ENCODE measurements at places on chromosomes 5 and 9.

DNA sequence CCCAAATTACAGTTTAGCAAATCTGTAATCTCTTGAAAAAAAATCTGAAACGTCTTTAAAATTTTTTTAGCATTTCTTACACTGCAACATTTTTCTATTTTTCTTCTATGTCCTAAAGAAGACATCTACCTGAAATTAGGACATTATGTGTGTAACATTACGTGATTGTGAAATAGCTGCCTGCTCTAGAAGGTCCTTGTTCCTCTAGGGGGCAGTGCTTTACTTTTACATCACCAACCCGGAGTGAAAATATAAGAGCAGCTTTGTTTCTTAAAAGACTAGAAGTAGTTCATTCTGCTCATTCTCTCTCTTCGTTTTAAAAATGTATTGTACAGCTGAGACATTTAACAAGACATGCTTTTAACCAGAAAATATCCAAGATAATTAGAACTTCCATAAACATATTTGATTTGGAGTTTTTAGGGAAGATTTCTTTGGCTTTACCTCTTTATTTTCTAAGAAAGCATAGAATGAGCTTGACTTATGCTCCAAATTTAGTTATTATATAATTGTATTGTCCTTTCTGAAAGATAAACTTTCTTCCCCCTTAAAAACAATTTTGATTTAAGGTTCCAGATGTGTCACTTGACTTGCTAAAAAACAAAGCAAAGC is 48.1 kb upstream of the RIOK2 start:
- DNase-seq = peak; percentile 59

DNA sequence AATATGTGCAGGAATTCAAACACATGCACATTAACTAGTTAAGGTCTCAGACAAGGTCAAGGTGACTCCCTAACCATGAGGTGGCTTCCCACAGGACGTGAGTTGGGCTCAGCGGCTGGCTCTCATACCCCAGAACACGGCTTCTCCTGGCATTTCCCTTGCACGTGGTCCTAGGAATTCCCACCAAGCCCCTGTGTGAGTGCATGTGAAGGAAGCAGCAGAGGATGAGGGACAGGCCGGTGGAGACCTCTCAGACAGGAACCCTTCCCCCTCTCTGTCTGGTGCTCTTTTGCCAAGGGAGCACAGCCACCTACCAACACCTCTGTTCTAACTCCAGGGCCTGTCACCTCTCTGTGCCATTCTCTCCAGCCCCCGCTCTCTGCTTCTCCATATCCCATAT is 271.0 kb downstream of the FSTL4 start:
- DNase-seq = no peak

DNA sequence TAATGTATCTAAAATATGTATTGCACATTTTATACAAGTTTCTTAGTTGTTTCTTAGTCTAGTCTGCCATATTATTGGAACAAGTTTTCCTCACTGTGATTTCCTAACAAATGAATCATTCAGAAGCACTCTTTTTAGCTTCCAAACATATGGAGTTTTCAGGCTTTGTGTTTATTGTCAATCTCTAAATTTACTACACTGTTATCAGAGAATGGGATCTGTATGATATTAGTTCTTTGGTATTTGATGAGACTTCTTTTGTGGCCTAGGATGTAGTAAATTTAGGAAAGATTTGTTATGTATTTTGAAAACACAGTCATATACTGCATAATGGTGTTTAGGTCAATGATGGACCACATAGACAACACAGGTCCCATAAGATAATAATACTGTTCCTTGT is 25.7 kb downstream of the SREK1IP1 start:
- DNase-seq = no peak

GRCh38 chr5:83378624-83379289 is 92.8 kb upstream of the VCAN start:
- no peak for DNase-seq

- DNase-seq = no peak
Measured at GRCh38 chr9:90891308-90892040, 89.9 kb downstream of the SYK start.

- no peak for DNase-seq
Measured at GRCh38 chr5:160480652-160481051, 59.0 kb downstream of the PTTG1 start.

DNA sequence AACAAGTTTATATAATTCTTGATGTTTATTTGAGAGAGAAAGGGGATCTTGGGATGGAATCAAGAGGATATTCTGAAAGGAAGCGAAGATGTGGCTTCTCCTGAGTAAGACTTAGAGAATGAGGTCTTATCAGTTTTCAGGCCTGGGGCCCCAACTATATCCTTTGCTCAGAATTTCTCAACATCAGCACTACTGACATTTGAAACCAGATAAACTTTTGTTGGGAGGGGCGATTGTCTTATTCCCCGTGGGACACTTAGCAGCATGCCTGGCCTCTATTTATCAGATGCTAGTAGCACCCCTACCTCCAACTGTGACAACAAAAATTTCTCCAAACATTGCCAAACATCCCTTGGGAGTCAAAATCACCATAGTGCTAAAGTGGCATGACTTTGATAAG is 567.7 kb downstream of the MAT2B start:
- DNase-seq = no peak

- no peak for DNase-seq
Measured at GRCh38 chr5:181105391-181106025, 25.5 kb downstream of the OR2V1 start.

DNA sequence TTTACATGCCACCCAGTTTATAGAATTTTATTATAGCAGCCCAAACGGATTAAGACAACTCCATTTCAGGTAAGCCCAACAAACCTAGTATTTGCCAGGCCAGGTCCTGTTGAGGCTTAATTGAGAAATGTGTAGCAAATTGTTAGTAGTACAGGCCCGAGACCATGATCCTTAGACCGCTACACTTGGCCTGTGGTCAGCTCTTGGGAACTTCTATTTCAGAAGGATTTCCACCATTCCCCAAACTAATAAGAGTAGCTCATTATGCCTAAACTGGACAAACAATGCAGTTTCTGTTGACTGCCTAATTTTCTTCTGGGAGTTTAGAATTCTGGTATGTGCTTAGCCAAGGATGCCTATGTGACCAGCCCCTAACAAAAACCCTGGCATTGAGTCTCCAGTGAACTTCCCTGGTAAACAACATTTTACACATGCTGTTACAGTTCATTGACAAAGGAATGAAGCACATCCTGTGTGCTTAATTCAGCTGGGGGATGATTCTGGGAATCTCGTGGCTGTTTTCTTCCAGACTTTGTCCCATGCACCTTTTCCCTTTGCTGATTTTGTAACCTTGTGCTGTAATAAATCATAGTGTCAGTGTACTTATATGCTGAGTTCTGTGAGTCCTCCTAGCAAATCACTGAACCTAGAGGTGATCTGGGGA is 5.6 kb upstream of the GPX3 start:
- DNase-seq = no peak

DNA sequence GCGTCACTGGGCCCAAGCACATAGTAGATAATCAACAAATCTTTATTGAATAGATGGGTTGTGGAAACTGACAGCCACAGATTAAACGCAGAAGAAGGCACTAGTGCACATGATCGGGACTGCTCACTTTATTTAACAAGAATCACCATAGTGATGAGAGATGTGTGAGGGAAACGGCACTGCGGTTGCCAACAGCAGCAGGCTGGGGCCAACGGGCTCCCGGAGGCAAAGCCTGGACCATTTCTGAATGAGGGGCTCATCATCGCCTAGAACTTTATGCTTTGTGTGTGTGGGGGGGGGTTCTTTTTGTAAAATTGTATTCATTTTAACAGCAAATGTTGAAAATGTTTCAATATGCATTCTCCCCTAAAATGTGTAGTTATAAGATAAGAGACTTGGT is 61.9 kb upstream of the RUFY1 start:
- DNase-seq = no peak

DNA sequence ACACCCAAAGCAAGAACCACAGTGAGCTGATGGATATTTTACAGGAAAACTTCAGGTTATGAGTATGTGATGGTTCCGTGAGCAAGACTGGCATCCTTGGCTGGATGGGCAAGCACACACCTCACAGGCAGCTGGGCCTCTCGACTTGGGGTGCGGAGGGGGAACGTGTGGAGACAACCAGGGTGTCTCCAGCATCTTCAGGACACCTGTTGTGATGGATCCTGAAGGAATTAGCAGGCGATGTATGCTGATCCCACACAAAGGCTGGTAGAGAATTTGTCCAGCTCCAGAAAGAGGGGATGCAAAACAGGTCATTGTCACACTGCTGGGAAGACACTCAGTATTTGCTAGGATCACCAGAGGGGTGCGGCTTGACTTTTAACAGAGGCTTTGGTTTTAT is 42.7 kb downstream of the SECISBP2 start:
- DNase-seq = no peak

DNA sequence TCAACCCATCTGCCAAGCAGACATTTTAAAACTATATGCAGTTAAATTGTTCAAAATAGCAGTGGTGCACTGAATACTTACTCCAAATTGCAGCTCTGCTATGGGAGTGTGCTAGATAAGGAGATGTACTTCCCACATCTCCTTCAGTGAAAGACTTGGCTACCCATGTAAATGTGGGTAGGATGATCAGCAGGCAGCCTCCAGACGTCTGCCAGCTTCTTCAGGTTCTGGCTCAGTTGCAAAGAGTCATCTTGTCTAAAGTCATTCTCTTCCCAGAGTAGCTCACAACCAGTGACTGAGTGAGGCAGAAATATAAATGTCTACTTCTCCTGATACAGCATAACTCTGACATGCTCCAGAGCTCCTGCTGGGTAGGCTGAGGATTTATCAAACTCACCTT is 1050.0 kb upstream of the CDH10 start:
- no peak for DNase-seq

- DNase-seq = no peak
Measured at GRCh38 chr5:171363846-171364245, 23.8 kb upstream of the NPM1 start.

DNA sequence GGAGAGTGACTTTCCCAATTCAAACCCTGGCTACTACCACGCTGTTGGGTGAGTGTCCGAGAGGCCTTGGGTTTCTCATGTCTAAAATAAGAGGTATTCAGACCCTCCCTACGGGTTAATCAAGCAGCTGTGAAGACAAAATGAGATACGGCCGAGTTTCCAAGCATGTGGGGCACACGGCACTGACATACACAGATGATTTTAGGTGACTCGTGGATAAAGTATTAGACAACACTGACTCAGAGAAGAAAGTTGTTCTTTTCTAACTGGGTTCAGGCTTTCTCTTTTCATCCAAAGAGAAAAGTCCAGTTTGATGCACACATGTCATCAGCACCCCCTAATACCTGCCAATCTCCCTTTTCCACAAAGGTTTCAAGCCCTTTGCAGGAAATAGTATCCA is 15.6 kb downstream of the FOXI1 start:
- no peak for DNase-seq

DNA sequence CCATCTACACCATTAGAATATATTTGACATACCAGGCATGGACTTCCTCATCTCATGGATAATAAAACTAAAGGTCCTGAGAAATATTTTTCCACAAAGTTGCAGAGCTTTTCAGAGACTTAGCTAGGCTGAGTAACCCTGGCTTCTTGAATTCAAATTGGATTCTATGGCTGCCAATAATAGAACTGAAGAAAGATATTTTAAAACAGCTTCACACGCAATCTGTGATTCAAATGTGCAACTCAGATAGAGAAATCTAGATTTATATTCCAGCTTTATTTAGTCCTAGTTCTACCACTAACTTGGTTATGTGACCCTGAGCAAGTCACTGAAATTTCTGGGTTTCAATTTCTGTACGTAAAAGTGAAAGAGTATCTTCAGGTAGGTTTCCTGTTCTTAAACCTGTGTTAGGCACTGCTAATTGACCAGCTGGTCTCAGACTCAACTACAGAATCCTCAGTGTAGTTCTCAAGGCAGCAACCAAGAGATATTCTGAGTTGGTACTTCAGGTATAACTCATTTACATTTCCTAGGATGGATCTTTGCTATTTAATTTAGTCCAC is 235.3 kb downstream of the GABRB2 start:
- DNase-seq = no peak

GRCh38 chr9:135920973-135921585 is 13.7 kb upstream of the CAMSAP1 start:
- no peak for DNase-seq

DNA sequence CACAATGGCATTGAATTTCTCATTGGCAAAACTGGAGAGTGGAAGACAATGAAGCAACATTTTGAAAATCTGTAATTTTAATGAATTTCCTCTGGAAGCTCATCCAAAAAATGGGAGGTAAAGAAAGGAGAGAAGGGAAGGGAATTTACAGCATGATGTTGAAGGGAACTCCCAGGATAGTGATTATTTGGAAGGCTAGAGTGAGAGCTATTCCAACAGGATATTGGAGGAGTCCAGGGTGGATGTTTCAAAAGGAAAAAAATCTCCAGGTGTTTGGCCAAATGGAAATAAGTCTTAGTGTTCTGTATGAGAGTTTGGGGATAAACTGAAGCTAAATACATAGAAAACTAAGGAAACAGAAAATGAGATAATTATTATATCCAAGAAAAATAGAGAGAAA is 106.2 kb downstream of the IZUMO3 start:
- no peak for DNase-seq

DNA sequence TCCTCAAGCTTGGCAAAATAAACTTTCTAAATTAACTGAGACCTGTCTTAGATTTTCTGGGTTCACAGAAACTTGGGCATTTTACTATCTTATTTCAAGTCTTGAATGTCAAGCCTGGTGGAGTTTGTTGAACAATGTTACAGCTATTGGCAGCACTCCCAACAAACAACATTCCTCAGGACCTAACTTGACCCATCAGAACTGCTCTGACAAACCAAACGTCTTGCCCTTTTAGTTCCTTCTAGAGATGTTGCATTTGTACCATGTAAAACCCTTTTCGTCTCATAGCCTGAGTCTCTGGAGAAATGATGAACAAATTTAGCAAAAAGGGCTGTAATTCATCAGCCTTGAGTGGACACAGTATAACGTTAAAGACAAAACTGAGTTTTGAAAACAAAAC is 51.1 kb downstream of the GNA14 start:
- no peak for DNase-seq

GRCh38 chr9:38439916-38440301 is 15.7 kb upstream of the IGFBPL1 start:
- no peak for DNase-seq

DNA sequence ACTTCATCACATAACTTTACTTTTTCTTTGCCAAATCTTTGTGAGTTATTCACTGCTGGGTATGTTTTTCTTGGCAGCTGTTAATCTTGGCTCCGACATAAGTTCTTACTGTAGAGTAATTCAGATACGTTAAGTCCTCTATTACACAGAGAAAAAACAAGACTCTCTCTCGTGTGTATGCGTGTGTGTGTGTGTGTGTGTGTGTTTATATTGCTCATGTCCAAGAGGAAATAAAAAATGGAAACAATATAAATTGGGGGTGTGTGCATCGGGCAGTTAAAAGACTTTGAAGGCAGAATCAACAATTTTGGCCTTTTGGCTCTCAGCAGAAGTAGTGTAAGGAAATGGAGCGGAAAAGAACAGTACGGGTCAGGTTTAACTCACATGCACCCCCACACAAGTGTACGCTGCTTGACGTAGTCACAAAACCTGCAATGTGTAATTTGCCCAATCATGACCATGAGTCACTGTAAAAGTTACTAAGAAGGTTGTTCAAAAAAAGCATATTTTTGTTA is 67.2 kb upstream of the IFNE start:
- DNase-seq = no peak
